ENCODE measurements at places on chromosomes 6 and 20. TPM values are rescaled to one million over a fixed set of nuclear protein-coding genes. Genes with fewer than 3 reads are reported as not detected.

The PTCRA gene
- not detected for total RNA-seq

The RALGAPB gene
- 54.5 TPM for total RNA-seq

The C20orf144 gene
- not detected for total RNA-seq

- no peak for DNase-seq
- no peaks in the 10 kb centered on the region for H3K27me3 ChIP-seq
- H3K4me3 ChIP-seq, result no peak overlapping the region
Observed at GRCh38 chr6:112139052-112139451, 51.7 kb downstream of the FAM229B start.

- H3K4me1 ChIP-seq, result peaks cover 72% of the 10 kb centered on the region
- no peaks in the 10 kb centered on the region for H3K27me3 ChIP-seq
- H3K36me3 ChIP-seq, result peaks cover 57% of the 10 kb centered on the region
- H3K27ac ChIP-seq, result no peak overlapping the region
- no peak for DNase-seq
Observed at GRCh38 chr20:19995220-19995863, 21.8 kb upstream of the NAA20 start.

DNA sequence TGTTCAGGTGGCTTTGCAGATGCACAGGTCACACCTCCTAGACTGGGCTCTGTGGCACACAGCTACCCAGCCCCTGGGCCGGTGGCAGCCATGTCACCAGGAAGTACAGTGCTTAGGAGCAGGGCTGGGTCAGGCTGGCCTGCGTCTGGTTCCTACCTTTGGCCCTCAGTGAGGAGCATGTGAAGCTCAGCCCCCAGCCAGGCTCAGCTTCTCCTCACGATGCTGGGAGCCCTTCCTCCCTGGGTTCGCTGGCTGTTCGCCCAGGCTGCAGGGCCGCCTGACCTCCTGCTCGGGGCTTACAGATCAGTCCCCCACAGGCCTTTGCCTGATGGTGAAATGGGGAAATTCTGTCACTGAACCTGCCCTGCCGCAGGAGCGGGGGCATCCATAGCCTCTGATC, 23.1 kb downstream of the SPATA2 start:
- H3K36me3 ChIP-seq, result peaks cover 18% of the 10 kb centered on the region
- H3K27ac ChIP-seq, result no peak overlapping the region
- no peak overlapping the region for H3K4me3 ChIP-seq
- no peaks in the 10 kb centered on the region for H3K27me3 ChIP-seq

GRCh38 chr6:14965424-14966075, 280.3 kb upstream of the JARID2 start:
- no peak for DNase-seq
- H3K4me1 ChIP-seq, result no peaks in the 10 kb centered on the region
- H3K27me3 ChIP-seq, result no peaks in the 10 kb centered on the region
- H3K27ac ChIP-seq, result no peak overlapping the region
- no peak overlapping the region for H3K4me3 ChIP-seq
- H3K36me3 ChIP-seq, result no peaks in the 10 kb centered on the region
